EH (cell line): ENCODE measurements at places on chromosomes 4 and X.

- DNase-seq: no peak
These were observed 52.1 kb upstream of the SHOX start for GRCh38 chrX:578531-578930.

GRCh38 chr4:98444371-98444770 is 183.2 kb downstream of the RAP1GDS1 start:
- DNase-seq: no peak

DNA sequence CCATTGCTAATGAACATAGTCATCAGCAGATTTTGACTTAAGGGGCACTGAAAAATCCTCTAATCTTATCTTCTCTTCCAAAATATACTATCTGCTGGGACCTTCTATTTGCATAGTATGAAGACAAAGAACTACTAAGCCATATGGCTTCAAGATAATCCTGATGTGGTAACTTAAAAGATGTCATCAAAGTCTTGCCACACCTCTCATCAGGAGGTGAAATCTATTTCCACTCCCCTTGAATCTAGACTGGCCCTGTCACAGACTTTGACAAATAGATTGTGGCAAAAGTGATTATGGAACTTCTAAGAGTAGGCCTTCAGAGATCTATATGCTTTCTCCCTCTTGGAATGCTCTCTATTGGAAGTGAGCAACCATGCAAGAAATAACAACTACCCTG is 27.3 kb upstream of the TET2 start:
- no peak for DNase-seq

- DNase-seq: no peak
These were observed 518.0 kb downstream of the TMA16 start for GRCh38 chr4:164012396-164013027.

DNA sequence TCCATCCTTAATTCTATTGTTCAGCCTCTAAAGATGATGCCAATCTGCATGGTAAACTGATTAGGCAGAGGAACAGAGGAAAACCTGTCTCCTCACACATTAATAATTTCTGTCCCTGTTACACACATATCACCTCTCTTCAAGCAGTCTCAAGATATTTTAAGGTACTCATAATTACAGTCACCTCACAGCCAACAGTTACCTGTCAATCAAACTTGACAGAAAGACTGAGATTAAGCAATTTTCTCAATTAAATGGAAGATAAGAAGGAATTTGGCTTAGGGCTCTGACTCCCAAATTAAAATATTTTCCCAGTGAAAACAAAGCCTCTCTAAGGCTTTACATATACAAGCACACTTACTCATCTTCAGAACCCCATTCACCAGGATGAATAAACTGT is 85.2 kb downstream of the MAPK10 start:
- peak; percentile 7 for DNase-seq

DNA sequence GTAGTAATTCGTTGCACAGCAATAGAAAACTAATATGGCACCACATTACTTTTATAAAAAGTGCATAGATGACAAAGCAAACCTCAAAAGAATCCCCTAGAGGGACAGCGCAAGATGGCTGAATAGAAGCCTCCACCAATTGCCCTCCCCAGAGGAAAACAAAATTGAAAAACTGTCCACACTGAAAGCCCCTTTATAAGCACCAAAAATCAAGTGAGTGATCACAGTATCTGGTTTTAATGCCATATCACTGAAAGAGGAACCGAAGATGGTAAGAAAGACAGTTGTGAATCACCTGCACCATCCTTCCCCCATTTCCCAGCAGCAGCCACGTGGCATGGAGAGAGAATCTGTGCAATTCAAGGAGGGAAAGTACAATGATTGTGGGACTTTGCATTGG is 522.2 kb downstream of the GLUD2 start:
- no peak for DNase-seq

- no peak for DNase-seq
These were observed 2.9 kb downstream of the TMEM129 start for GRCh38 chr4:1718095-1718850.

DNA sequence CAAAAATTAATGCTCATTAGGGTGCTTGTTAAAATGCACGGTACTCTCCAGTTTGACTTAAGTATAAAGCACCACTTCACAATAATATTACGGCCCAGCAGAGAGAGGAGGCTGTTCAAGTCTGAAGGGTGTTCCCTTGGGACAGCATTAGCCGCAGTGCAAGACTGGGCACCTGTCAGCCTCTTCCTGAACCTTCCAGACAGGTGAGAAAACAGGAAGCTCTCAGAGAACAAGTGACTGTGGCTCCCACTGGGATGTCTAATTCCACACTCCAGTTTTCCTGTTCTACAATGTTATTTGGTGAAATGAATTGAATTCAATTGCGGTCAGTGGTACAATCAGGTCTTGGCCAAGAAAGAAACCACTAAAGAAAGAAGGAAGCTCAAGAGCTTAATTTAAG is 414.4 kb downstream of the SMARCA1 start:
- DNase-seq: no peak

DNA sequence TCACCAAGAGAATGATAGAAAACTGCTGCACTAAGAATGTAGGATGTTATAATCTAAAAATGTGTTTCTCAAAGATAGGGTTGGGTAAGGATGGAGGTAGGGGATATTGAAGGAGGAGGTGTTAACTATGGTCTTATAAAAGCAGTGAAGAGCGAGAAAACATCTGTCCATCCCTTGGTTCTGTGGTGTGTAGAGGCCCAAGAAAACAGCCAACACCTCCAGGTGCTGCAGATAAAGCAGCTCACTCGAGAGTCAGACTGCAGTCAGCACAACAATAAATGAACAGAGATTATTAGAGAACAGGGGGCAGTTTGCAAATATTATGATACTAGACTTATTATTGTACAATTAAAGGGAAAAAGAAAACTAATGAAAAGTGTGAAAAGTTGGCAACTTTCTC is 141.5 kb downstream of the CAMK2D start:
- DNase-seq: no peak

DNA sequence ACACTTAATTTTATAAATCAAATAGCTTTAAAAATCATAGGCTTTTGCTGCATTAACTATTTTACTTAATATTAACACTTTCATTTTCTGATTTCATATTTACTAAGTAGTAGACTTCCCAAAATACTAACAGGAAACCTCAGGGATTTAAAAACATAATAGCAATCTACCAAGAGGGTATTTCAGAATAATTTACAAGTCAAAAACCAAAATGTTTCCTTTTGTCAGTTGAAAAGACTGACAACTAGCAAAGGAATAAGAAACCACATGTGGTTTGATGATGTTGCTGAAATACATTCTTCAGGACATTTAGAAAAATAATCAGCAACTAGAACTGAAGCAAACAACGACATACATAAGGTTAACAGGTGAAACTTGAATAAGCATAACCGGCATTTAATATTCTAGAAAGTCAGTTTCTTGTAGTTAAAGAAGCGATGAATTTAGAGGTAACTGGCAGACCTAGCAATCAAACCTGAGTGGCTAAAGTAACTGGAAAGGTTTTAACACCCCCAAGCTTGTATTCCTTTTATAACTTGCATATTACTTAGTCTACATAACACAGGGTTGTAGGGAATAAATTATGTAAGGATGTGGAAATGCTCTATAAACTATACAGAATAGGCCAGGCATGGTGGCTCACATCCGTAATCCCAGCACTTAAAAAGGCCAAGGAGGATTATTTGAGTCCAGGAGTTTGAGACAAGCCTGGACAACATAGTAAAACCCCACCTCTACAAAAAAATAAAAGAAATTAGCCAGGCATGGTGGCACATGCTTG is 40.0 kb downstream of the DHX15 start:
- DNase-seq: no peak

DNA sequence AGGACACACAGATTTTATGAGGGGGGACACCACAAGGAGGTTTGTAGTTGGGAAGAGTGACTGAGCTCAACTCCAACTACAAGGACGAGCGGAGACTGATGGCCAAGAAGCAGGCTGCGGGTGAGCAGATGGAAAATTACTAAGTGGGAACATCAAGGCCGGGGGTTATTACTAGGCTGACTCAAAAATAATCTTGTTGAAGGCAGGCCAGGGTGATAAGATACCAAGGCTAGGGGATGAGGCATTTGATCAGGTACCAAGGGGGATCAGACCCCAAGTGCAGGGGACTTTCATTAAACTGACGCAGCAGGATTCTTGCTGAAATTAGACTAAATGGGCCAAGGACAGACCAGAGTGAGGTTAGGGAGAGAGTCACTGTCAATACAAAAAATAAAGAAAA is 119.4 kb upstream of the SORBS2 start:
- DNase-seq: no peak

DNA sequence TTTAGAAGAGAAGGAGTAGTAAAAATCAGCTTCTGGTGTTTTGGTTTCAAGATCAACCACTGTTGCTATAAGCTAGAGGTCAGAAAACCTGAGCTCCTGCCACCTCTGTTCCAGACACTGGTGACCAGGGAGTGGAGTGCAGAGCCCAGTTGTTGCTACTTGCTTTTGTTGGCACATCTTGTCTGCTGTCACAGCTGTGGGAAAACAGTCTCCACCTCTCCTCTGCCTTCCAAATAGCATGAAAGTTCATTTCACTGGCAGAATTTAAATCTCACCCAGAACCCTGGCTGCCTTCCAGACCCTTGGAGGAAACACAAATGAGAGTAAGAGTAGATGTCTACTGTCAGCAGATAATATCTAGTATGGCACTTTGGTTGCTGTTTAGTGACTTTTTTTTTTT is 297.5 kb upstream of the KLF3 start:
- peak; percentile 55 for DNase-seq

DNA sequence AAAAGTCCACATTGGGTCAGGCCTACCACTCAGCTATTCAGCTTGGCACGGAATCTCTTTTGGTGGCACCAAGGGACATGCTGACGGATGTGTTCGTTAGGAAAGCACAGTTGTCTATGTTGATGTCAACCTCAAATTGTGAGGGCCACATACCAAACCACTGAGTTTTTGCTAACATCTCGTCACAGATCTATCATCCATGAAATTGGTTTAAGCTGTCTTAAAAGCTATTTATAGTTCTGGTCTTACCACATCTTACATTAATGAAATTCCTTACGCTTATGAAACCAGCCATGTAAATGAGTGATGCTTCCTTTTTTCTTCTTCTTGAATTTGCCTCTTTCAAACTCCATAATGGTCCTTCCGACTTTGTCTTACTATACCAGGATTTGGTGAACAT is 101.5 kb downstream of the MGST2 start:
- peak; percentile 81 for DNase-seq

GRCh38 chr4:82415922-82416365 is 14.3 kb downstream of the HNRNPDL start:
- no peak for DNase-seq

DNA sequence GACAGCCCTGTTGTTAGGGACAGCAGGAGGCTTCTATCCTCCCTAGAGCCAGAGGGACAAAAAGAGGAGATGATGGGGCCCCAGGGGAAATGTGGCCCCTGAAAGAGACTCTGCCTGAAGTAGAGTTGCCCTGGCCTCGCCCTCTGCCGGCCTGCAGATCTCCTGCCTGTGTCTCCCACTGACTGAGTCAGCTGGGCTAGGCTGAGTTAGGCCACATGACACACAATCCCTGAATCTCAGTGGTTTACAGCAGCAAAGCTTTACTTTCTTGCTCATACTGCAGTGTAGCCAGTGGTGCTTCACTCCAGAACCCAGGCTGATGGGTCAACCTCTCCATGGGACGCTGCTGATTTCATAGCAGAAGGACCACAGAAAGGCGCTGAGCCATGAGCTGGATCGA is 23.5 kb downstream of the DRD5 start:
- no peak for DNase-seq

DNA sequence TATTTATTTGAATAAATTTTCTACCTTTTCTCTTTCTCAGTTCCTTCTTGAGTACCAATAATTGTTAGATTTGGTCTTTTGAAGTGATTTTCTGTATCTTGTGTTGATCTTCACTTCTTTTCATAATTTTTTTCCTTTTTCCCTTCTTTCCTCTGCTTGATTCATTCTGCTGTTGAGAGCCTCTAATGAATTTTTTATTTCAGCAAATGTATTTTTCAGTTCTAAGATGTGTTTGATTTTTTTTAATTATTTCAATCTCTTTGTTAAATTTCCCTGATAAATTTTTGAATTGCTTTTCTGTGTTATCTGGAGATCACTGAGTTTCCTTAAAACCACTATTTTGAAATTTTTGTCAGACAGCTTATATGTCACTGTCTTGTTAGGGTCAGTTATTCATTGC is 155.4 kb upstream of the IL15 start:
- no peak for DNase-seq
